Muscle of leg (tissue), 16 donors: ENCODE measurements at places on chromosomes 5 and 9. TPM values are rescaled to one million over a fixed set of nuclear protein-coding genes. Genes with fewer than 3 reads are reported as not detected.

- DNase-seq: peak; percentile 58
These were observed 59.7 kb downstream of the CARTPT start for GRCh38 chr5:71778678-71779276.

- DNase-seq: no peak
These were observed 121.7 kb upstream of the NR3C1 start for GRCh38 chr5:143525176-143525575.

DNA sequence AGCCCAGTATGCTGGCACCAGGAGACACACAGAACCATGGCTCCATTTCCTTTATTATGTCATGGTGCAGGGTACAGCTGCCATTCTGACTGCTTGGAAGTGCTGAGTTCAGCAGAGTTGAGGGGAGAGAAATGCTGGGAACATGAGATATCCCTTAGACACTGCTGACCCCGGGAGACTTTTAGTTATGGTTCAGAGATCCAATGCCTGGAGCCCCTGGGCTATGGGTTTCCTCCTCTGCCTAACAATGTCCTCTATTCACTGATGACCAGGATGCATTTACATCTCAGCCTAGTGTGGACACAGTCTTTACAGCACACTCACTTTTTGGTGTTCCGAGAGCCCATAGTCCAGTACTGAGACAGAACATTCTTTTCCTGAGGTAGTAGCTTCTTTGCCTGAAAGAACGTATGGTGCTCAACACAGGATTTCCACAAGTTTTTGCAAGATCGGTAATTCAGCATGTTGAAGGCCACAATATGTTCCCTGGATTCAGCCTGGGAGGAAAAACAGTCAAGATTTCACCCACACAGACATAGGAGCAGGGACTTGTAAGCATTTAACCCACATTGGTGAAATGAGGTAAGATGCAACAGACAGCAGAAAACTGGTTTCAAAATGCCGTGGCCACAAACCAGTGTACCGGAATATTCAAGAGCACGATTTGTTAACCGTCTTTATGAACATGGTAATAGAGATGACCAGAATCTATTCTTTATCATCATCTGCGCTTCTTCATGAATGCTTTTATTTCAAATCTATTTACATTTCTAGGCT is 71.3 kb downstream of the PTPN3 start:
- no peak for DNase-seq

- no peak for DNase-seq
These were observed 64.4 kb upstream of the CACNA1B start for GRCh38 chr9:137813167-137813566.

GRCh38 chr5:177188775-177189174 is 55.2 kb downstream of the NSD1 start:
- no peak for DNase-seq

PCDHAC1 gene
- 0.15 TPM for polyA plus RNA-seq

GRCh38 chr5:154342211-154342610 is 103.6 kb upstream of the SAP30L start:
- DNase-seq: no peak

GRCh38 chr5:132419502-132420468 is 50.3 kb downstream of the SLC22A5 start:
- DNase-seq: peak; percentile 87

GRCh38 chr5:69451941-69452647 is 37.2 kb downstream of the MARVELD2 start:
- no peak for DNase-seq

GRCh38 chr9:133861692-133862091 is 123.5 kb upstream of the SARDH start:
- no peak for DNase-seq

GRCh38 chr9:137650779-137651178 is 32.0 kb downstream of the EHMT1 start:
- DNase-seq: no peak

DNA sequence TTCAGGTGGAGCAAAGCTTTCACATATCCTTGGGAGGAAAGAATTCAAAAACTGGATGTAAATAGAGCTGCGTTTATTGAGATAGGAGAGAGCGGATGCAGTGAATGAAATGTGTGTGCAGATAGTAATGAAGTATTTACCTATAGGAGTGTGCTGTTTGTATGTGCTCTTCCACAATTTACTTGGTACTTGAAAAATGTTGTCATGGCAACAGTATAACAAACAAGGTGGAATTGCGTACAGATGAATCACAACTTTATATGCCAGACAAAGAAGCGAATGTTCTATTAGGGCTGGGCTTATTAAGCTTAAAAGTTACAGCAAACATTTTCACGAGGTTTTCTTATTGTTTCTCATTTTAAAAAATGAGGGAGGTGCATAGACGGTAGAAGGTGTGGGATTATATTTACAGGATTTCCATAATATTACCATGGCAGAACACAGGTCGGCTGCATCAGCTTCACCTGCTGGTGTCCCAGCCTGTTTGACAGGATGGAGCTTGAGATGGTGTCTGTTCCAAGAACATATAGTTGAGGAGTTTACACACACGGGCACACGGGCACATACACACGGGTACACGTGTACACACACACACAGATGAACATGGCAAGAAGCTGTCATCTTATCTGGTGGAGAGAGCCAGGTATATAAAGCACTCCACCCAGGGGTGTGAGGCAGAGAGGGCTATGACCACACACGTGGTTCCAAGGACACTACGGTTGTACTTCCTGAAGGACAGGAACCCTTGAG is 155.7 kb downstream of the RMI1 start:
- peak; percentile 36 for DNase-seq

DNA sequence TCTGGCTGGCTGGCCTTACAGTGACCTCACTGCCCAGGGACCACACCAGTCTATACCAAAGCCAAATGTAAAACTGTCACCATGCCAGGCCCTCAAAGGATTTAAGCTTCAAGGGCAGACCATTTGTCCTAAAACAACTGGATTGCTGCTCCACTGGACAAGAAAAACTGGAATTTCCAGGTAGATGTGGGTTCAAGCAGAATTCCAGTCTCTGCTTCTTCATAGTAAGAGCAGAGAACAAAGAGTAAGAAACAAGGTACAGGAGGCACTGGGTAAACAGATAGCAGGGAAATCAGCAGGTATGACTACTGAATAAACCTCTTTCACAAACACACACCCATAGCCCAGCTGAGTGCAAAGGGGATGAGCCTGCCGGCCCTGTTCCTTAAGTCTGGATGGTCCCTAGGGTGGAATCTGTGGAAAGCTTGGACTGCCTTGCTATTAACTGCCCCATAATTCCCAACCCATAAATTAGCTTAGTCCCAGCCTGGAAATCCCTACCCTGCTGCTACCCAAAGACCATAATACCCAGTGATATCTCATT is 5.5 kb downstream of the B4GALT1 start:
- DNase-seq: no peak

DNA sequence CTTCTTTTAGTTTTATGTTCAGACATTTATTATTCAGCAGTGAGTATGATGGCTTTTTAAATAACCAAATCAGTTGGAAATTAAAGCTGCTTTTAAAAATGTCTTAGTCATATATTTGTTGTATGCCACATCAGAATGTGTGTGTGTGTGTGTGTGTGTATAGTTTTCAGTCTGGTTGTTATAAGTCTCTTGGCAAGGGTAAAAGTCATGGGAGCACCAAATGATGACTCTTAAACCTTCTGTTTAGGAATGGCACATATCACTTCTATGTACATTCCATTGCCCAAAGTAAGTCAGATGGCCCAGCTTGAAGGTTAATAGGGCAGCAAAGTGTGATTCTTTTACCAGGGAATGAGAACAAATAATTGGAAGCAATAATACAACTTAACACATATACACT is 135.9 kb downstream of the RNF180 start:
- no peak for DNase-seq

DNA sequence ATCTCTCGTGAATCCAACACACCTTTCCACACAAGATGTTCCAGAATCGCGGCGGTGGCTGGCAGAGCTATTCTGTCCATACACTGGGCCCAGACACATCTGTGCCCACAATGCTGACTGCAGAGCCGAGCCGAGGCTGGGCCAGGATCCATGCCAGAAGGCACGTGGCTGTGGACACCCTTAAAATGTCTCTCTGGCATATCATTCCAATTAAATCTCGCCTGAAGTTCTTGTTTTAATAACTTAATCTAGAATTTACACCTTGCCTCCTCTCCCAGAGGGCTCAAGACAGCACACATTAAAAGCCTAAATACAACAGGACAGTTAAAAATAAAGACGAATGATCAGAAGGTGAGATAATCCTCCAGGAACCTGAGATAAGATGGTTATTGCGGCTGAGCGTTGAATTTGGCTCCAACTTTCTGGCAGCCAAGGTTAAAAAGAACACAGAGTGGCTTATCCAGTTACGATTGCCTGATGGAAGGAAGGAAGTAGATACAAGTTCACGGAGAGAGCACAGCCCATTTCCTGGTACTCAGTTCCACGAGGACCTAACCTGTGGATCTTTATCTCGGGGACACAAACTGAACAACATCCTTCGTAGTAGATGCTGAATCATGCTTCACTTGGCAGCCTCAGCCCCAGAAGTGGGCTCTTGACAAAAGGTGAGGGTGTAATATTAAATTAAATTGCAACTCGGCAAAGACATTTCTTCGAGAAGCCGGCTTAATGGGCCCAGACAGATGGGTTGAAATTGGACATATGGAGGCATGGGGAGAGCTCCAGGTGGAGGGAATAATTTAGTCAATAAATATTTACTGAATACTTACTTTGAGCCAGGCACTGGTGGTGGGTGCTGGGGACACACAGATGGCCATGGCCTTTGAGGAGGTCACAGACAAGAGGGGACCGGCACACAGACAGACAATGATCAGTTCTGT is 86.0 kb upstream of the TBC1D2 start:
- DNase-seq: no peak

GRCh38 chr5:116573279-116573701 is 1.3 kb downstream of the SEMA6A start:
- DNase-seq: no peak

- no peak for DNase-seq
These were observed 15.1 kb upstream of the PRSS3 start for GRCh38 chr9:33780276-33780675.

CDH18 gene
- 7.6 TPM for polyA plus RNA-seq

PRR16 gene
- polyA plus RNA-seq: 16.9 TPM

GRCh38 chr9:132995879-132996278 is 17.4 kb downstream of the GFI1B start:
- no peak for DNase-seq

LCN1 gene
- not detected for polyA plus RNA-seq

DNA sequence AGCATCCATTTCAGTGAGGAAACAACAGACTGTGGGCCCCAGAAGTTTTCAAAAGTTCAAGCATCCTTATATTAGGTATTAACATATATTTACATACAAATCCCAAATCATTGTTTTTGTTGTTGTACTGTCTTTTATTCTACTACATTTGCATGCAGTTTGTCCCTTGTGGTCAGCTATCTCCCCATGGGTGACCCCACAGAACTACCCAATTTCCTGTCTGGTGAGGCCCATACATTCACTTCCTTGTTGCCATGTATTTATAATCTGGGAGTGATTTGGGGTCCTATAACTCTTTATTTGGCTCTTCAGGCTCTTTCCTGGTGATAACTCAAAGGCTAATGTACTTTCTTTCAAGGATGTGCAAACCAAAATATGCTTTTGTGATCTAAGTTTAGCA is 3.3 kb upstream of the CD180 start:
- no peak for DNase-seq

DNA sequence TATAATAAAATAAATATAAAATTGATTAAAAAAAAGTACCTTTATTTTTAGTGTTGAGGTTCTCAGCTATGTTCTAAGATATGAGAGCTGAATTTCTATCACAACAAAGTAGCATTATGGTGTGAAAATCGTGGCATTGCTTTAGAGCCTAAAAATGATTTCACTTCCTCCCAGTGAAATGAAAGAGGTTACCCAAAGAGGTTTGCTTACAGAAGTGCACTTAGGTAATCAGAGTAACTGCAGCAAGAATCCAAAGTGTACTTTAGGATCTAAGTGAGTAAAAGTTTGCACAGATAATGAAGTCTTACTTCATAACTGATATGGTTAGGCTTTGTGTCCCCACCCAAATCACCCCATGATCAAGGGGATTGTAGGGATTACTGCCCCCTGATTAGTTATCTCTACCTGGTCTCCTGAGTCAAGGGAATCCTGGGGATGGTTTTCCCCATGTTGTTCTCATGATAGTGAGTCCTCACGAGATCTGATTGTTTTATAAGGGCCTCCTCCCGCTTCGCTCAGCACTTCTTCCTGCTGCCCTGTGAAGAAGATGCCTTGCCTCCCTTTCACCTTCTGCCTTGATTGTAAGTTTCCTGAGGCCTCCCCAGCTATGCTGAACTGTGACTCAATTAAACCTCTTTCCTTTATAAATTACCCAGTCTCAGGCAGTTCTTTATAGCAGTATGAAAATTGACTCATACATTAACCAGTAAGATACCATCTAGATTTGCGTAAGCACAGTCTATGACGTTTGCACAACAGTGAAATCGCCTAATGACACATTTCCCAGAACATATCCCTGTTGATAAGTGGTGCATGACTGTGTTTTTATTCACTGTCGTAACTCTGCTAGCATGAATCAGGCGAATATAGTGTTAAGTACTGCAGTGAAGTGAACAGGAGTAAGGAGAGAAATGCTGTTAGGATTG is 40.3 kb upstream of the LRRC70 start:
- no peak for DNase-seq
